ENCODE measurements at places on chromosomes 7 and 10.
A peak's percentile ranks its signal among the peaks of the same experiment; 100 is the strongest.

DNA sequence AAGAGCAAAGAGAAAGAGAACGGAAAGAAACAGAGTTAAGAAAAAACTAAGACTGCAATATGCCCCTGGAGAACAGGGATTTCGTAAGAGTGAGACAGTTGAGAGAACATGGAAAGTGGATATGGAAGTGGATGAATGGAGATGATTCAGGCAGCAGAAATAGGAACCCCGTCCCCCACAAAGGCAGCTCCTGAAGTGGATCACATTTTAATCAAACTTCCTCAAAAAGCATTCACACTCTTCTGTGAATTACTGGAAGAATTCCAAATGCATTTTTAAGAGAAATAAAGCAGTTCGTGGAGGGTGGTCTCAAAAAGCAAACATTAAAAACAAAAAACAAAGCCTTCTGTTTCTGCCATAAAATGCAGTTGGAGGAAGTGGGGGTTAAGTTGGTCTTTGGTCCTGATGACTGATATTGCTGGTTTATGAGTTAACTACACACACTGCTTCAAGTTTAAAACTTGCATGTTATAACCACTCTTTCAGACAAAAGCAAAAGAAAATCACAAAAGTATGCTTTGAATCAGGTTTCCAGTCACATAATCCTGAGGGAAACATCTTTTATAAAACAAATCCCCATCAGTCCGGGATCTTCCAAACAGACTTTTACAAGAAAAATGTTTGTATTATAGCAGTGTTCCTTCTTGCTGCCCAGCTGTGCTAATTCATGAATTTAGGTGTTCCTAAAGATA lies 214.3 kb downstream of the FANK1 start:
- no peak for DNase-seq

- no peak for DNase-seq
Measured at GRCh38 chr10:6055929-6056328, 6.2 kb downstream of the IL2RA start.

GRCh38 chr7:67918158-67918557 lies 921.5 kb downstream of the TYW1 start:
- DNase-seq, result no peak

DNA sequence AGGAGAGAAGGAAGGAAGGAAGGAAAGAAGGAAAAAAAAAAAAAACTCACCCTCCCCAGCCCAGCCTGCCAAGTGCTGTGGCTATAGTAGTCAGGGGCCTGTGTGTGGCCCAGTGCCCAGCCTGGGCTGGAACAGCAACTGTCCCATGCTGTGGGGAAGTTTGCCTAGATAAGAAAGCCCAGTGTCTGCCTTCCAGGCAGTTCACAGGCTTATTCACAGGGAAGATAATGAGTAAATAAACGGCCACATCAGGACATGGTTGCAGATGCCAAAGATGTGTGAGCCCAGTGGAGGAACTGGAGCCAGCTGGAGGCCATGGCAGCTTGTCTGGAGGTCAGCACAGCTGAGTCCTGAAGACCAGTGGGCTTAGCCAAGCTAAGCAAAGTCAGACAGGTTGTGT lies 132.4 kb upstream of the FOXK1 start:
- DNase-seq, result no peak

DNA sequence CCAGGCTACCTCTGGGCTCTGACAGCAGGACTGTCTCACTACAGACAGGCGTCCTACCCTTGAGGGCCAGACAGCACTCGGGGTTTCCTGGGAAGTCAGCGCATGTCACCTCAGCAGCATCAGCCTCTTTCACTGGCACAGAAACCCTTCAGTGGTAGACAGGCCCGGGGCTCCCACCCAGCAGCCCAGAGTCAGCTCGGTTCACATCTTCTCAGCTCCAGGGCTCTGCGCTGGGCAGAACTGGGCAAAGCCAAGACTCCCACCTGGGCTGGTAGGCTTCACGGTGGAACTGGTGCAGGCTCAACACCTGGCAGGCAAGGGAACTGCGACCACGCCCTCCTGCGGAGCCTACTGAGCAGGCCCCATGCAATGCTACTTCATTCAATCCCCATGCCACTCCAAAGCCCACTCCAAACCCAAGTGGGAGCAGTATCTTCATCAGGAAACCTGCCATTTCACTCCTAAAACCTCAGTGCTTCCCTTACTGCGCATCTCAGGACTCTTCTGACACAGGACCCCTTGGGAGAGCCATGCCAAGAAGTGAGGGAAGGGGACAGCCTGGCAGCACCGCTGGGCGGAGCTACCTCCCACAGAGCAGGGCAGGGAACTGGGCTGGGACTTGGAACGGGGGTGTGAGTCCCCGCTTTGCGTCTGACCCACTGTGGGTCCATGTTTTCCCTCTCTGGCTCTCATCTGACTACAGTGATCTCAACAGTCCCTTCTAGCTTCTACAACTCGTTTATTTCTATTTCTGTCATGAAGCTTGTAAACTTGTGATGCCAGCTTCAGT lies 60.4 kb downstream of the SCRN1 start:
- peak; percentile 23 for DNase-seq

GRCh38 chr10:97435211-97435610 lies 9.2 kb downstream of the PGAM1 start:
- no peak for DNase-seq

- peak; percentile 4 for DNase-seq
Measured at GRCh38 chr10:132897516-132898381, 44.6 kb downstream of the CFAP46 start.

GRCh38 chr10:71427246-71427645 lies 30.5 kb downstream of the CDH23 start:
- no peak for DNase-seq

- no peak for DNase-seq
Measured at GRCh38 chr10:130368761-130369560, 232.8 kb downstream of the GLRX3 start.

GRCh38 chr10:105534086-105534485 lies 893.0 kb downstream of the SORCS3 start:
- DNase-seq, result no peak

DNA sequence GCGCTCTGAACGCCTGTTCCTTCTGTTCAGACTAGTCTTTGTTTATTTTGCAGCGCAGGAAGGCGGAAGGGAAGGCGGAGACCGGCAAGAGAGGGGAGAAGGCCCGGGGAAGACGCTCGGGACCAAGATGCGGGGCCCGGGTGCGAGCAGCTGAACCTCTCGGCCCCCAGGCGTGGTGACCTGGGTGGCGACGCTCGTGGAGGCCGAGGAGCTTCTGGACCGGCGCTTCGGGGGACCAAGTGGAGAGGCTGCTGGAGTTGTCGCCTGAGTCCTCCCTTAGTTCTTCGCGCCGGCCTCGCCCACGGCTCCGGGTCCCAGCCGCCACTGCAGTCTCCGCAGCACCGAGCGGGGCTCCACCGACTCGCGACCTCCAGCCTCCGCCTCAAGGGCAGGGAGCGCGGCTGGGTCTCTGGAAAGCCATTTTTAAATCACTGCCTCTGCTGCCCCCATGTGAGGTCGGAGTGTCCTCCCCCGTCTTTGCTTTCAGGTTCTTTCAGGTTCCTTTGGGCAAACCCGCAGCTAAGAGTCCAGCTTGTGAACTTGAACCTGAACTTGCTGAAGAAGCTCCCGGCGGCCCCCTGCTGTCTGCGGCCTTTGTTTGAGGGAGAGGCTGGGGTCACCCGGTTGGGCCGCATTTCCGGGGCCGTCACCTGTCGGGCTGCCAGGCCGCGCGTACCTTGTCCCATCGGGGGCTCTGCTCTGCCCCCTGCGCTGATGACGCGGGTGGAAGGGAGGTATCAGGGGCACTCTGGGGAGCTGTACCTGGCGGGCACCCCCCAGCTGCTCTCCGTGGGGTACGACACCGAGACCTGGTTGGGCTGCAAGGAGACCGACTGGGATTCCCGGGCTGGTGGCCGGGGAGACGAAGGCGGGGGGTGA lies 136.0 kb downstream of the KIF20B start:
- DNase-seq, result peak; percentile 55

GRCh38 chr10:28928484-28928883 lies 251.2 kb downstream of the BAMBI start:
- no peak for DNase-seq

- peak; percentile 75 for DNase-seq
Measured at GRCh38 chr10:97849687-97850402, at the start of gene GOLGA7B. Gene GOLGA7B (plus strand): TSS chr10:97849843. CDS start chr10:97850304, 461 bp downstream.
